ENCODE measurements at places on chromosomes 1 and 21.

DNA sequence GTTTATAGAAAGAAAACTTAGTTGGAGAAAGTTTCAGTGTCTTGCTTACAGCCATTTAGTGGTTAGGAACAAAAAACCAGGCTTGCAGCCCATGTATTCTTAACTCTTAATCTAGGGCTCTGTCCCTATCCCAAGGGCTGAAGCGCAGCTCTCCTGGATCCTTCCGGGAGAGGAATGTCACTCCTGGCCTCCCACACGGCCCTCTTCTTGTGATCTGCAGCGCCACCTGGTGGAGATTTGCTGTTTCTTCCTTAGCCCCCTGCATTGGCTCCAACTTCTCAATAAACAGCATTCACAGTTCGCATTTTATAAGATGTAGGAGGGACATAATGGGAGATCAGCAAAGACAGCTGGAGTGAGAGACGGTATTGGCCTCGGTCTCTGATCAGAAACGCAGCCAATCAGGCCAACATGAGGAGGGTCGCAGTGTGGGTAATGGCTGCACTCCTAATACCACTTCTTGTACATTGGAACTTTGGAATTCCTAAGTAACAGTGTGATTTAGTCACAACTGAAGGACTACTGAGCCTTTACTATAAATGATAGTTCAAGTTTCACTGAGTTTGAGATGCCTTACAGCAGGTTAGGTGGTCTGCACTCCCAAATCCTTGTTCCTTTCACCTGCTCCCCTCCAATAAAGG lies 283.4 kb downstream of the ASTN1 start:
- DNase-seq: peak; percentile 79

- DNase-seq: no peak
These were observed 192.9 kb upstream of the VAMP3 start for GRCh38 chr1:7578206-7578605.

DNA sequence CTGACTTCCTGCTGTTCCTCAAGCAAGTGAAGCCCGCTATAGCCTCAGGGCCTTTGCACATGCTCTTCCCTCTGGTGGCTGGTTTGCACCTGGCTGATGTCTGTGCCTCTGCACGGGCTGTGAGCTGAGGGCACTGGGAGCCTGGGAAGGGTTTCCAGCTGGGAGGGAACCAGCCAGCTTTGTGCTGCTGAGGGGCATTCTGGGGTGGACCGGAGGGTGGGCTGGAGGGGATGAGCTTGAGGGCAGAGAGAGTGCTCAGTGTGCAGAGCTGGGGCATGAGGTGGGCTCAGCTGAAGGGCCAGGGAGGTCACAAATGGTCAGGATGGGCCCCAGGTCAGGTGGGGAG lies 305.7 kb downstream of the MATN1 start:
- DNase-seq: no peak

DNA sequence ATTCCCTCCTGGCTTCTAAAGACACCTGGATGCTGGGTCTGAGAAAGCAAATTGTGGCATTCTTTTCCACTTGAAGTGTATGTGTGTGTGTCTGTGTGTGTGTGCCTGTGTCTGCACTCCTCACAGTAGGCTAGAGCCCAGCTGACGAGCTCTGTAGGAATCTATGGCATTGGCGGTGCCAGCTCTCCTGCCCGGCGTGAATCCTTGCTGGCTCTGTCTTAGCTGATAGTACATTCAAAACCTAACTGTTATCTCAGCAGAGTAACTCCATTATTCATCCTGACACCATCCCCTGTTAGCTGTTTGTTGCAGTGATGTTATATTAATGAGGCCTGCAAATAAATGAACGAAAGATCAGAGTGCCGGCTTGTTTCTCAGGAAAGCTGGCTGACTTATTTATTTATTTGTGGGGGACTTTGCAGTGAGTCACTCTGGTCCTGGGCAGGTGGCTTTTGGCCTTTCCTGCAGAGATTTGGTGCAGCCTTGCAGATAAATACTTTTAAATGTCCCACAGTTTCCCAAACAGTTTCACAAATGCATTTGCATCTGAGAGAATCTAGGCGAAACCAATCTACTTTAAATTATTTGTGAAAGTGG lies 160.6 kb upstream of the CD34 start:
- no peak for DNase-seq

- DNase-seq: no peak
These were observed 73.8 kb downstream of the LYPLAL1 start for GRCh38 chr1:219247441-219247840.

All from RWPE1 (cell line).